ENCODE measurements at places on chromosomes 12 and 14.
A peak's percentile ranks its signal among the peaks of the same experiment; 100 is the strongest.

DNA sequence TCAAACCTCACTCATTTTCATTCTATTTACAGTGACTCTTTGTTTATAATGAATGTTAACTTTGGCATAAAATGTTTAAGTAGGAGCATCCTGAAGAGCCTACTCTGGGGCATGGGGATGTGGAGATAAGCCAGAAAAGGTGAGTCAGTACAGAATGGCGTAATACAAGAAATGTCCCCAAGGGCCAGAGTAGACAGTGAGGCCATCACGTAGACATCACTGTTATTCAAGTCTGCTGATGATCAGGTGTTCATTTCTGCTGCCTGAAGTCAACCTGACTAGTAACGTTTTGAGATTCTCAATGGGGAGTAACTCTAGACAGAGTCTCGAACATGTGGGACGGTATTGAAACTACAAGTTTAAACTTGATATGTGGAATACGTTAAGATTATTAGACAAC lies 47.6 kb upstream of the PKP2 start:
- DNase-seq: no peak

DNA sequence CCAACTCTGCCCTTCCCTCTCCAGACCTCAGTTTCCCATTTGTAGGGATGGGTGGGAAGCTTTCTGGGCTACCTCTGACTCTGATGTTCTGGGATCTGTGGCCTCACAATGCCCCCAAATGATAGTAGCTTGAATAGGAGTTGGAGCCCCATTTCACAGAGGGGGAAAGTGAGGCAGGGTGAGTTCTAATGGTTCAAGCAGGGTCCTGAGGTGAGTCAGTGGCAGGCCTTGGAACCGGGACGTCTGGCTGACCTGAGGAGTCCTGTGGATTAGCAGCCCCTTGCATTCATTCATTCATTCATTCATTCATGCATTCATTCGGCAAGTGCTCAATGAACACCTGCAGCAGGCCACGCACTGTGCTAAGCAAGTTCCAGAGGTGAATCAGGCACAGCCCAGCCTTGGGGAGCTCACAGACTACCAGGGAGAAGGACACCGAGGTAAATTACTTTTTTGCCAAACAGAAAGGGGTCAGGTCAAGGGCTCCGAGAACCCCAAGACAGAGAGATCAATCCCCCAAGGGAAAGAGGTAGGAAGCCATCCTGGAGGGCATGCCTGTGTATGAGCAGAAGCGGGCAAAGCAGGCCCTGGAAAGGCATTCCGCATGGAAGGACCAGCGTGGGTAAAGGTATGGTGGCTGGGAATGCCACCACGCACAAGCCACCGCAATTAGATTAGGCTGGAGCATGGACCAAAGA lies 818 bp upstream of the TMEM119 start:
- DNase-seq: no peak

- DNase-seq: peak; percentile 94
Measured at GRCh38 chr14:93959239-93960107, 16.9 kb downstream of the ASB2 start.

DNA sequence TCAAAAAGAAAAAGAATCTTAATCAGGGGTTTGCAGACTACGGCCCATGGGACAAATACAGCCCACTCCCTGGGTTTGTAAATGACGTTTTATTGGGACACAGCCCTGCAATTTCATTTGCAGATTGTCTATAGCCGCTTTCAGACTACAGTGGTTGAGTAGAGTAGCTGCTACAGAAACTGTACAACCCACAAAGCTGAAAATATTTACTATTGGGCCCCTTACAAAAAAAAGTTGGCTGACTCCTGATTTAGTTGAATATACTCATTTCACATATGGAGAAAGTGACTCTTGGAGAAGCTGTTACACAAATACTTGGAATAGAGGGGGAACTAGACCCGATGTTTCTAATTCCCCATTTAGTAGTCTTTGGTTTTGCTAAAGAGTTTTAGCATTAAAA lies 162.5 kb upstream of the NOS1 start:
- no peak for DNase-seq

DNA sequence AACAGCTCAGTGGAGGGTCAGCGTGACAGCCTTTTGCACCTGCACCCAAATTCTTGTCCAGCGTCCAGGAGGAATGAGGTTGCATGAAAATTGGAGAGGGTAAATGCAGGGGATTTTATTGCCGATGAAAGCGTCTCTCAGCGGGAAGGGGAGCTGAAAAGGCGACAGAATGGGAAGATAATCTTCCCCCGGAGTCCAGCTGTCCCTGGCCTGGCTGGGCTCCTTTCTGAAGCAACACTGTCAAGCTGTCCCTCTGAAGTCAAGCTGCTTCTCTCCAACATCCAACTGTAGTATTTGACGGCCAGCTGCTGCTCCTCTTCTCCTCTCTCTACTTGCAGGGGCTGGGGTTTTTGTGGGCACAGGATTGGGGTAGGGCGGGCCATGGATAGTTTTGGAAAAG lies 32.7 kb downstream of the NOPCHAP1 start:
- no peak for DNase-seq

- DNase-seq: no peak
Measured at GRCh38 chr14:101590616-101591015, 29.3 kb downstream of the DIO3 start.

- DNase-seq: no peak
Measured at GRCh38 chr12:115070313-115070712, 386.3 kb upstream of the TBX3 start.

DNA sequence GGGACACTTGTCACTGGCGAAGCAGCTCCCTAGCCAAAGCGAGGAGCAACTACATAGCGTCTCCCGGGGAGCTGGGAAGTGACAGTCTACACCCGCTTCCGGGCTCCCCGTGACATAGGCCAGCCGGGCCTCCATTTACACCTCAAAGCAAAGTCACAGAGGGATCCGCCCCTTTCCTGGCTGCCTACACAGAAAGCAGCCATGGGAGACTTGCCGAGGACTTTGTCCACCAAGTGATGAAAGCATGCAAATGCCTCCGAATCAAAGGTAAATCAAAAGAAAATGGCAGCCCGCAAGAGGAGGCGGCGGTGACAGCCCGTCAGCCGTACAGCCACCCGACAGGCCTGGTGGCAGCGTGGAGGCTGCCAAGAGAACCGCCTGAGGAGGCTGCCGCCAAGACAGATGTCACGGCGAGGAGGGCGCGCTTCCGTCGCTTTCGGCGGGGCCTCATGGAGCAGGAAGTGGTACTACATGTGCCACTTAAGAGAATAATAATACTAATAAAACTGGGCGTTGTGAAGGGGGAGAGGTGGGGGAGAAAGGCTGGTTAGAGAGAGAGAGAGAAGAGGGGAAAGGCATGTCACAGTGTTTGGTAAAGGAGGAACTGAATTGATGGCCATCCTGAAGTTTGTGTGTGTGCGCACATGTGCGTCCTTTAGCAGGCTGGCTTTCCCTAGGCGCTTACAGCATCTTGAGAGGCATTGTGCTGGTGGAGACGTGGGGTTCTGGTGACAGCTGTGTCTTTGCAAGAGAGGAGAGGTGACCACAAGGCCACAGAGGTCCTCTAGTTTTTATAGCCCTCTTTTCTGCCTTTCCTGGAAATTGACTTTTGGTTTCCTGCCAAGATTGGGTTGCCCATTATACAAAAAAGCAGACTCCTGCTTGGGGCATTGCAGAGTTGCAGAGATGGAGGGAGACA lies 661.7 kb downstream of the VRK1 start:
- DNase-seq: peak; percentile 81

- no peak for DNase-seq
Measured at GRCh38 chr12:92146497-92147224, 1.0 kb upstream of the BTG1 start.

- no peak for DNase-seq
Measured at GRCh38 chr12:49872781-49873181, 29.9 kb upstream of the BCDIN3D start.

DNA sequence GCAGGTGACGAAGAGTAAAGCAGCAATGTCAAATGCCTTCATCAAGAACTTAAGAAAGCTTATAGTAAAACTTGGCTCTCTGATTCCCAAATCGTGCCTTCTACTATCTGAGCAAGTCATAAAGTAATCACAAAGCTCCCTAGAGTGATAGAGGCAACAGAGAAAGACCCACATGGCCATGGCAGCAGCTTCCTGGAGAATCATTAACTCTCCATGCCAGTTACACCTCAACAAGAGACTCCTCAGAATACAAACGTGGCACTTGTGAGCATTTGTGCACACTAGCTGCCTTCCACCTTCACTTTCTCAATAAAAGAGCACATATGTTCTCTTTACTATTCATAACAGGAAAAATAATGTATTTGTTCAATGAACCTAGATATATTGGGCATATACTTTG lies 48.0 kb downstream of the PLCZ1 start:
- no peak for DNase-seq

GRCh38 chr12:51407604-51408003 lies 16.4 kb upstream of the GALNT6 start:
- no peak for DNase-seq

- DNase-seq: no peak
Measured at GRCh38 chr14:92040431-92041051, 682 bp upstream of the TRIP11 start.

GRCh38 chr12:68667896-68668295 lies 18.9 kb upstream of the NUP107 start:
- DNase-seq: no peak

DNA sequence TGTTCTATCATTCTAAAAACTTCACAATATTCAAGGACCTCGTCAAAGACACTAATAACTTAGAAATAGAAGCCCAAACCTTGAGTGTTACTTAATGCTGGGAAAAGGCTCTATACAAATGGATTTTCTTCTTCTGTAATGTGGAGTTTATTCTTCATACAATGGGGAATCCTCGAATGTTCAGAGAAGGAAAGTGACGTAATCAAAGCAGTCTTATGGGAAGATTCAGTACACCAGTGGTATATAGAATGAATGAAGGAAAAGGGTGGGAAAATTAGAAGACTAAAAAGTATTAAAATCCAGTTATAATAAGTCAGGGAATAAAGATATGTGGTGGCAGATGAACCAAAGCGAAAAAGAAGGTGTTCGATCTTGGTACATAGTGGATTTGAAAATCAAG lies 106.5 kb downstream of the PLCZ1 start:
- DNase-seq: no peak

DNA sequence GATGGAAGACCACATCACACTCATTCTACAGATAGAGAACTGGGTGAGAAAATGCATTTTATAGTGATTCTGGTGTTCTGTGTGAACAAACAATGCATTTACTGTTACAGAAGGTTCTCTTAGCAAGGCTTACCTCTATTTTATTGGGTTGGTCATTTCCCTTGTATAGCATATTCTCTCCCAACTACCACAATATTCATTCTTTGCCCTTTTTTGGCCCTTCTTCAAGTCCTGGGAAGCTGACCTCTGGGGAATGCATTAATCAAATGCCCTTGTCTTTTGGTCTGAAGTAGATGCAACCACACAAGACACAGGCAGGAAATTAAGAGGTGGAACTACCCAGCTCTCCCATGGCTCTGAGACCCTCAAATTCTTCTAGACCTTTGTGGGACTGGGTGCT lies 19.5 kb downstream of the DCN start:
- DNase-seq: no peak

DNA sequence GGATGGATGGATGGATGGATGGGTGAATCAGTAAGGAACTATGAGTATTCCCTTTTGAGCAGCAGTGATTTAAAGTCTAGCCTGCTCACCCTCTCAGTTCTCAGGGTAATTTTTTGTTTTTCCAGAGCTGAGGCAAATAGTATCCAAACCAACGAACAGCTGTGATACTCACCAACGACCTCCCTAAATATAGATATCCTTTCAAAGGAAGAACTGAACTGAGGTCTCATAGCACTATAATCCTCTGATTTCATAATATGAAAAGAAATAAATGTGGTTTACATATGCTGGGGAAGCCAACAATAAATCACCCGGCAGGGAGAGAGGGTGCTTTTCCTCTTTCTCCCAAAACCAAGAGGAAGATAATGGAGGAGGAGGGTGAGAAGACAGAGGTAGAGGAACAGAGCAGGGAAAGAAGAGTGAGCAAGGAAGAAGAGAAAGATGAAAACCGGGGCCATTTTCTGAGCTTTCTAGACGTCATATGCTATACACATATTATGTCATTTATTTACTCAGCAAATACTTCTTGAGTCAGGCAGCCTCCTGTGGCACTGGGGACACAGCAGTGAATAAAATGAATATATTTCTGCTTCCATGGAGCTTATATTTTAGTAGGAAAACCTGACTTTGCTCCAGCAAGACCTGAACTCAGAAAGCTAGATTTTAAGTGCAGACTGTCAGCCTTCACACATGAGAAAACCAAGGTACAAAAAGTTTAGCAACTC lies 710.7 kb upstream of the TBX3 start:
- no peak for DNase-seq

DNA sequence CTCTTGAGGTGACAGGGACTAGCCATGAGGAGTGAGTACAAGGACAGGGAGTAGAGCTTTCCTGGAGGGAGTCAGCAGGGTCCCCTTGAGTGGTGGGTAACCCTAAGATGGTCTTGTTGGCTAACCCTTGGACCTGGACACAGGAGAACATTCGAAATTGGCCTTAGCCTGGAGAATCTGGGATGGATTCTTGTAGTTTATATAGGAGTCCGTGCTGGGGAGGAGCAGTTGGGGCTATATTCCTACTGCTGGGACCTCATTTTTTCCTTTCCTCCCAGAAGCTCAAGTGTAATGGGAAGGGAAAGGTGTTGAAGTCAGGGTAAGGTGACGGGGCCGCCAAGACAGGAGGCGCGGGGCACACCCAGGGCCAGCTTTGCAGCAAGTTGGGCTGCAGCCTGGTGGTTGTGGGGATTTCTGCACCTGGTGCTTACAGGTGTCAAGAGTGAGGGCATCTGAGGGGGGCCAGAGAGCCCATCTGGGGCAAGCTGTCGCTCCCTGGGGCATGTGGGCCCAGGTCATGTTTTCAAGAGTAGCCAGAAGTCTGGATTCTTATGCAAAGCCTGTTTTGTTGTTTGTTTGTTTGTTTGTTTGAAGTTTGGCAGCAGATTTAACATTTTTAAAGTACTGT lies 5.1 kb downstream of the BCL7A start:
- DNase-seq: no peak

GRCh38 chr14:80538633-80539375 lies 327.5 kb upstream of the DIO2 start:
- no peak for DNase-seq

- DNase-seq: no peak
Measured at GRCh38 chr12:71972441-71973074, 33.9 kb downstream of the TPH2 start.

DNA sequence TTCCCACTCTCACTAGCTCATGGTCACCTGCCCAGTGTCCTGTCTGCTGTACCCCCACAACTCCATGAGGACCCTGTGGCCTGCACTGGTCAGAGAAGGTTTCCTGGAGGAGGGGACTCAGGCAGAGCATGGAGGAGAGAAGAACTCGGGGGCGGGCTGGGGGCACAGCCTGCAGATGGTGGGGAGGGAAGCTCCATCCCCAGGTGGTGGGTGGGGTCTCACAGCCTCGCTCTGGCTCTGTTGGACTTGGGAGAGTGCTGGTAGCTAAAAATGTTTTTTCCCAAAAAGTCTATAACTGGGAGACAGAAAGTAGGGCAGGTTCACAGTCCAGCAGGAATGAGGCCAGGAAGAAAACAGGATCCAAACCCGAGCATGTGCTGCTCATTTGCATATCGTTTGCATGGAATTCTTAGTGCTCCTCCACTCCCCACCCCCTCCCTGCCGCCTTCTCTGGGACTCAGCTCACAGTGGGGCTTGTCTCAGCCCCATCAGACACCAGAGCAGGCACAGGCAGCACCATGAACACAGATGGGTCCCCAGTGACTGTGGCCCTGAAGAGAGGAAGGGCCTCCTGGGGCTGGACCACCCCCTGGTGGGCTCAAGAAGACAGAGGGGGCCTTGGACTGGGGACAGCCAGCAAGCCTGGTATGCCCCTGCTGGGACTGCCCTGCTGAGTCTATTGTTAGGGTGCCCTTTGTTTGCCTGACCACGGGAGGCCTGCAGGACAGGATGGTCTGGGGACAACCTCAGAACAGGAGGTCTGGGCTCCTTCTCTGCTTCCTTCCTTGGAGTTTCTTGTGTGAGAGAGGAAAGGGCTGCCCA lies 67.0 kb upstream of the SFSWAP start:
- DNase-seq: no peak

GRCh38 chr12:107779077-107779831 lies 4.8 kb downstream of the ASCL4 start:
- no peak for DNase-seq
